ENCODE measurements at places on chromosomes 6 and 20.

GRCh38 chr20:44683263-44684046, 31.7 kb upstream of the CCN5 start:
- H3K27ac ChIP-seq = no peak overlapping the region
- no peaks in the 10 kb centered on the region for H3K36me3 ChIP-seq
- no peaks in the 10 kb centered on the region for H3K27me3 ChIP-seq
- no peaks in the 10 kb centered on the region for H3K4me1 ChIP-seq

- no peaks in the 10 kb centered on the region for H3K27me3 ChIP-seq
- peaks cover 7% of the 10 kb centered on the region for H3K4me1 ChIP-seq
These were observed 161.0 kb downstream of the BACH2 start for GRCh38 chr6:90135667-90136066.

- no peak for DNase-seq
- no peaks in the 10 kb centered on the region for H3K36me3 ChIP-seq
- no peak overlapping the region for H3K4me3 ChIP-seq
- H3K27ac ChIP-seq = no peak overlapping the region
These were observed 1099.6 kb upstream of the GJE1 start for GRCh38 chr6:141033101-141033500.

- DNase-seq = no peak
- no peaks in the 10 kb centered on the region for H3K27me3 ChIP-seq
- H3K4me3 ChIP-seq = no peak overlapping the region
These were observed 104.8 kb downstream of the MAFB start for GRCh38 chr20:40584130-40584809.

- H3K27me3 ChIP-seq = no peaks in the 10 kb centered on the region
- H3K27ac ChIP-seq = no peak overlapping the region
- H3K4me3 ChIP-seq = no peak overlapping the region
- no peaks in the 10 kb centered on the region for H3K36me3 ChIP-seq
These were observed 105.3 kb upstream of the SUPT3H start for GRCh38 chr6:45483021-45483420.

GRCh38 chr20:36663031-36663430, 17.0 kb upstream of the SLA2 start:
- H3K27ac ChIP-seq = no peak overlapping the region
- H3K4me3 ChIP-seq = no peak overlapping the region
- H3K4me1 ChIP-seq = no peaks in the 10 kb centered on the region

DNA sequence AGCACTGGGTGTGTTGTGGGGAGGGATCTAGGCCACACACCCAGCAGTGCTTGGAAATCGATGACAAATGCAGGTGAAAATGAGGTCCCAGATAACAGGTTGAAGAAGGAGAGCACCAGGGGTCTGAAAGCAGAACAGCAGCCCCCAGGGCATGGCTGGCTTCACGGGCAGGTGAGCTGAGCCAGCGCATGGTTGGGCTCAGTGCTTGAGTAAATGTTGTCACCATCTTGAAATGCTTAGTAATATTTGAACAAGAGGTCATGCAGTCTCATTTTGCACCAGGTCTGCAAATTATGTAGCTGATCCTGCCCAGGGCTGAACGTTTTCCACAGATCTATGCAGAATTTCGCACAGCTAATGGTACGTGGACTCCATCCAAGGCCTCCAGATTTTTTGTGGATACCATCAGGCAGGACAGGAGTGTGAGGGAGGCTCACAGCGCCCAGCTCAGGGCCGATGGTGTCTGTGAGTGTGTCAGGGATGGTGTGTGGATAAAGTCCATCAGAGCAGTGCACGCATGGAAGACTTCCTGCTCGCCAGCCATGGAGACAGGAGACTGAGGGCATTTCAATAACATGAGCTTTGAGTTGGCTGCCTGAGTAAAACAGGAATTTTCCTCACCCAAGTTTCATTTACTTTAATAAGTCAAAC, 53.1 kb upstream of the SNX9 start:
- no peak overlapping the region for H3K4me3 ChIP-seq
- no peak for DNase-seq
- no peaks in the 10 kb centered on the region for H3K36me3 ChIP-seq
- H3K27me3 ChIP-seq = no peaks in the 10 kb centered on the region

DNA sequence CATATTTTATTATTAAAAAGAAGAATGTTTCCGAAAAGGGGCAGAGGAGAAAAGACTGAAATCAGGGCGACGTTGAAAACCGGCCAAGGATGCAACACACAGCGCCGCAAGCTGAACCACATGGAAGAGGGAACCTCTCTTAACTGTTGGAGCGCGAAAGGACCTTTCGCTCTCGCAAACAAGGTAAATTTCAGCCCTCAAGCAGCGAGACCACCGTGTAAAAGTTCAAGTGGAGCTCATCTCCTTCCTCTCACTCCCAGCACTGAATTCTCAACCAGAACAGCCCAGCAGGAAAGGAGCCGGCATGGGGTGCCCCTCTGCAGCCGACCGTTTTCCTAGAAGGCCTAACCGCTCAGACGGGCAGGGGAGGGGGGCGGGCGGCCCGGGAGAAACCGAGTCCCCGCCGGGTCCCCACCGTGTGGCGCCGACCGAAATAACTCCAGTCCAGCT, 621 bp downstream of the GPR63 start:
- no peak overlapping the region for H3K27ac ChIP-seq
- H3K4me3 ChIP-seq = peak overlapping the region; percentile 83
- no peaks in the 10 kb centered on the region for H3K36me3 ChIP-seq

GRCh38 chr6:24935366-24936152, at the start of gene RIPOR2:
RIPOR2 (minus strand) TSS chr6:24935960; CDS start chr6:24935898, 62 bp downstream.
- no peak within 1 kb of the TSS for H3K27ac ChIP-seq
- no peaks in the 10 kb centered on the region for H3K36me3 ChIP-seq
- H3K4me3 ChIP-seq = no peak within 1 kb of the TSS
- no peaks in the 10 kb centered on the region for H3K27me3 ChIP-seq
- peak; percentile 62 for DNase-seq

DNA sequence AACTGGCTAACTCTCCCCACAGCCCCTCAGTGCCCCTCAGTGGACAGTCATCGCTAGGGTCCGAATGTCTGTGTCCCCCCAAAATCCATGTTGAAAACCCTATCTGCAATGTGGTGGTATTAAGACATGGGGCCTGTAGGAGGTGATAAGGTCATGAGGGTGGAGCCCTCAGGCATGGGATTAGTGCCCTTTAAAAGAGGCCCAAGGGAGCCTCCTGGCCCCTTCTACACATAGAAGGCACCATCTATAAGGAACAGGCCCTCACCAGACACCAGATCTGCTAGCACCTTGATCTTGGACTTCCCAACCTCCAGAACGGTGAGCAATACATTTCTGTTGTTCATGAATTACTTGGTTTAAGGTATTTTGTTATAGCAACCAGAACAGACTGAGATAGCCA, 6.7 kb upstream of the TRAF3IP2 start:
- no peaks in the 10 kb centered on the region for H3K36me3 ChIP-seq
- no peaks in the 10 kb centered on the region for H3K27me3 ChIP-seq
- no peak for DNase-seq
- no peak overlapping the region for H3K27ac ChIP-seq
- H3K4me3 ChIP-seq = no peak overlapping the region

- H3K27me3 ChIP-seq = no peaks in the 10 kb centered on the region
- no peak overlapping the region for H3K27ac ChIP-seq
- DNase-seq = no peak
- no peaks in the 10 kb centered on the region for H3K36me3 ChIP-seq
- no peaks in the 10 kb centered on the region for H3K4me1 ChIP-seq
- no peak overlapping the region for H3K4me3 ChIP-seq
These were observed 4.2 kb upstream of the RNF182 start for GRCh38 chr6:13920552-13920951.

DNA sequence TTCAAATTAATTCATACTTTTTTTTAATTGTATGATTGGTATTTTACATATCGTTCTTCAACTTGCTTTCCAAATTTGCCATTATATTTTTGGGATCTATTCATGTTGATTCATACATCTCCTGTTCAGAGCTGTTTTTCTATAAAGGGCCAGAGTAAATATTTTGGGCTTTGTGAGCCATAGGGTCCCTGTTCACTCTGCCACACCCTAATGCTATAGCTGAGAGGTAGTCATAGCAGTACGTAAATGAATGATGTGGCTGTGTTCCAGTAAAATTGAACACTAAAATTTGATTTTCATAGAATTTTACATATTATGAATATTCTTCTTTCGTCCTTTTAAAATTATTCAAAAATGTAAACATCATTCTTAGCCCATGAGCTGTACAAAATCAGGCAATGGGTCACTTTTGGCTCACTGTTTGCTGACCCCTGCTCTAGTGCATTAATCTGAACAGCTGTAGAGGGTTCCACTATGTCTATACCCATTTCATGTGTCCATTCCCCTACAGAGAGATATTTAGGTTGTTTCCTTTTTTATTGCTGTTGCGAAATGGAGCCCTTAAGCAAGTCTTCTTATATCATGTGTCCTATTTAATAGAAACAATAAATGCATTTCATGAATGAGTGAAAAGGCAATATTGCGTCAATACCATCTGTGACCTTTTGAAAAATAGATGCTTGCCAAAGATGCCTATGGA, 136.4 kb upstream of the SALL4 start:
- no peaks in the 10 kb centered on the region for H3K27me3 ChIP-seq
- no peak overlapping the region for H3K4me3 ChIP-seq
- H3K36me3 ChIP-seq = no peaks in the 10 kb centered on the region
- no peaks in the 10 kb centered on the region for H3K4me1 ChIP-seq
- no peak overlapping the region for H3K27ac ChIP-seq

GRCh38 chr6:48101290-48101689, 9.7 kb downstream of the PTCHD4 start:
- no peaks in the 10 kb centered on the region for H3K27me3 ChIP-seq
- no peak overlapping the region for H3K27ac ChIP-seq
- no peaks in the 10 kb centered on the region for H3K4me1 ChIP-seq
- no peaks in the 10 kb centered on the region for H3K36me3 ChIP-seq

DNA sequence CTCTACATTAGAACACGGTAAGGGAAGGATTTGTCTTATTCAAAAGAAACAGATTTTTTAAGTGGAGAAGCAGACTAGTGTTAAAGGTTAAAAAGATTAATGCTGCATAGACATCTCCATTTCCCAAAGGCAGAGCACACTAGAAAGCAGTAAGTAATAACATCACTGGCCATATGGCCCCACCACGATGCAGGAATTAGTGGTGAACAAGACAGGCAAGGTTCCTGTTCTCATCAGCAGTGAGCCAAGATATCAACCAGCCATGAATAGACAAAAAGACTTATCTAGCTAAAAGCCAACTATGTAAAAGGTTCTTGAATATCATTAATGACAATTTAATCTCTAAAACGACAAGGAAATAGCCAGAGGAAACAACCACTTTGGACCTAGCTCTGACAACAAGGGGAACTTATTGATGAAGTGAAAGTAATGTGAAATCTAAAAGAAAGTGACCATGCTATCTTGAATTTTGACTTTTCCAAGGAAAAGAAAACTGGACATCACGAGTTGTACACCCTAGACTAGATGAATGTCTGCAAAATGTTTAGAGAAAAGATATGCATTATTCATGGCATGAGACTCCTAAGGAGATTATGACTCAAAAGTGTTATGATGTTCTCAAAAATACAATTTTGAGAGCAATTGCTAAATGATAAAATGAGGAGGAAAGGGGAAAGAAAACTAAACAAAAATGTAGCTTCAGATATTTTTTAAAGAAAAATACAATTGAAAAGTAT, 157.9 kb upstream of the STXBP5 start:
- H3K27me3 ChIP-seq = no peaks in the 10 kb centered on the region
- no peak overlapping the region for H3K4me3 ChIP-seq
- H3K36me3 ChIP-seq = no peaks in the 10 kb centered on the region
- DNase-seq = no peak
- H3K4me1 ChIP-seq = no peaks in the 10 kb centered on the region

GRCh38 chr20:4550740-4551139, 171.0 kb upstream of the PRND start:
- H3K4me1 ChIP-seq = no peaks in the 10 kb centered on the region
- no peaks in the 10 kb centered on the region for H3K36me3 ChIP-seq
- no peak for DNase-seq

- no peak overlapping the region for H3K27ac ChIP-seq
- no peak overlapping the region for H3K4me3 ChIP-seq
- no peak for DNase-seq
- no peaks in the 10 kb centered on the region for H3K4me1 ChIP-seq
These were observed 450.1 kb upstream of the MANEA start for GRCh38 chr6:95127261-95127660.

- no peaks in the 10 kb centered on the region for H3K27me3 ChIP-seq
- no peak for DNase-seq
- no peak overlapping the region for H3K4me3 ChIP-seq
- H3K4me1 ChIP-seq = no peaks in the 10 kb centered on the region
- H3K36me3 ChIP-seq = no peaks in the 10 kb centered on the region
These were observed 411.0 kb upstream of the SOX4 start for GRCh38 chr6:21182589-21182988.

DNA sequence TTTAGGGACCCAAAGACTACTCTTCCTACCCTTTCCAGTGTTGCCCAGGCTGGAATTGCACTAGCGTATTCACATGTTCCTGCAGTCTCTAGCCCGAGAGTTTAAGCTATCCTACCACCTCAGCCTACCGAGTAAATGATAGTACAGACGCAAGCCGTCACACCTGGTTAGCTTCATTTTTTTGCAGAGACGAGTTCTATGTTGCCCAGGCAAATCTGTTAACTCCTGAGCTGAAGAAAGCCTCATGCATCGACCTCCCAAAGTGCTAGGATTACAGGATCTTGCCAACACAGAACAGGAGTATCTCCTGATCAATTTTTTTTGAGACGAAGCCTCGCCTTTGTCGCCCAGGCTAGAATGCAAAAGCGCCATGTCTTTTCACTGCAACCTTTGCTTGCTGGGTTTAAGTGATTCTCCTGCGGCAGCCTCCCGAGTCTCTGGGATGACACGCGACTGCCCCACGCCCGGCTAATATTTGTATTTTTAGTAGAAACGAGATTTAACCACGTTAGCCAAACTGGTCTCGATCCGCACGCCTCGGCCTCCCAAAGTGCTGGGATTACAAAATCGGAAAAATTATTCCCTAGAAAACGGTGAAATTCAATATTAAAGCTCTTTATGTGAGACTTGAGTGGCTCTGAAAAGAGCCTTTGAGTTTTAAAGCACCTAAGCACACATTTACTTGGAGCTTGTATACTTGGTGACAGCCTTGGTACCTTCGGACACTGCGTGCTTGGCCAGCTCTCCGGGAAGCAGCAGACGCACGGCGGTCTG, 128.5 kb downstream of the HFE start:
- no peaks in the 10 kb centered on the region for H3K27me3 ChIP-seq
- no peaks in the 10 kb centered on the region for H3K36me3 ChIP-seq
- H3K4me3 ChIP-seq = peak overlapping the region; percentile 56
- H3K4me1 ChIP-seq = no peaks in the 10 kb centered on the region

DNA sequence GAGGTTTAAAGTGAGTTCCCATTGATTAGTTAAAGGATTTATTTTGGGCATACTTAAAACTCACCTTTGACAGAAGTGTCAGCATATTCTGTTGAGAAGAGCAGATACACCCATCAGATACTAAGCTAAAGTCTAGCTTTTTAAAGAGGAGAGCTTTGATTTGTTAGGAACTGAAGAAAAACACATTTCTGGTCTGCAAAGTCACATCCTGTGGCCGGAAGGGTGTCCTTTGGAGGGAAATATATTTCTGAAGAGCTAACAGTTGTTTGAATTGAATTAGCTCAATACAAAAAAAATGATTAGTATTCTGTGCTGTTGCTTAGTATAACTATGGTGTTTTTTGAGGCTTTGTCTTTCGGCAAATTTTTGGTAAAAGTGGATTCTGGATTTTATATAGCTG, 302.7 kb downstream of the RFPL4B start:
- no peaks in the 10 kb centered on the region for H3K36me3 ChIP-seq
- no peak overlapping the region for H3K4me3 ChIP-seq
- H3K4me1 ChIP-seq = no peaks in the 10 kb centered on the region
- DNase-seq = no peak
- H3K27ac ChIP-seq = no peak overlapping the region

GRCh38 chr6:166798652-166799051, 157.7 kb downstream of the RNASET2 start:
- no peaks in the 10 kb centered on the region for H3K4me1 ChIP-seq
- H3K36me3 ChIP-seq = no peaks in the 10 kb centered on the region
- H3K27me3 ChIP-seq = no peaks in the 10 kb centered on the region
- H3K27ac ChIP-seq = no peak overlapping the region
- no peak for DNase-seq

All from aorta (tissue), 5 donors.